Activated T-helper 1 cell treated with anti-CD3 and anti-CD28 coated beads, Interleukin-2, amount 50 U/mL, for 16 hours (primary cell): ENCODE measurements at places on chromosomes 5 and 9.

DNA sequence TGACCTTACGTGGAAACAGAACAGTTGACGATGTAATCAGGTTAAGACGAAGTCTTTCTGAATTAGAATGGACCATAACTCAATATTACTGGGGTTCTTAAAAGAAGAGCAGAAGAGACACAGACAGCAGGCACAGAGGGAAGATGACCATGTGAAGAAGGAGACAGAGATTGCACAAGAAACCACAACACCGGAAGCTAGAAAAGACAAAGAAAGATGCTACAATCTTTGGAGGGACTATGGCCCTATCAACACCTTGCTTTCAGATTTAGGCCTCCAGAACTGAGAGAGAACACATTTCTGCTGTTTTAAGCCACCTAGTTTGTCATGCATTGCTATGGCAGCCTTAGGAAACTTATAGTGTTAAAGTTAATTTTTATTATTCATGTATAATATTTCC lies 27.1 kb downstream of the CDH9 start:
- DNase-seq = no peak

- DNase-seq = no peak
Measured at GRCh38 chr9:93139365-93140182, 5.5 kb upstream of the NINJ1 start.

DNA sequence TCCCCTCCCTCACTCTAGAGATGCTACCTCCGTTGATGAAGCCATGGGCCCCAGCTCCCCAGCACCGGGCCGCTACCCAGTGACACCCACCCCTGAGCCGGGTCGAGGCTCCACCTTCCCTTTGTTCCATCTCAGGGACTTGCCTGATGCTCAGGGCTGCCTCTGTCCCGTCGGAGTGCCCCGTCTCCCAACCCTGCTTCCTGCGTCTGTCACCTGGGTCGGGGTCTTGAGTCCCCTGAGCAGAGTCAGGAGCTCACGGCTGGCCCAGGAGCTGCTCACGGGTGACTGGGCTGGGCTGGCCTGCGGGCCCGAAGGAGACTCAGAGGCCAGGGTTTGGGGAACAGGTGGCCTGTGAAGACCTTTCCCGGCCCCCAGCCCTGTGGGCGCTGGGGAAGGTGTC lies 85.3 kb downstream of the KCNT1 start:
- DNase-seq = no peak

GRCh38 chr5:138369261-138369660 lies 16.8 kb downstream of the KDM3B start:
- DNase-seq = no peak

- DNase-seq = no peak
Measured at GRCh38 chr5:175235251-175235960, 208.6 kb downstream of the DRD1 start.

- no peak for DNase-seq
Measured at GRCh38 chr9:132387133-132387532, 19.5 kb downstream of the TTF1 start.

GRCh38 chr5:115460472-115460871 lies 84.1 kb downstream of the FEM1C start:
- no peak for DNase-seq

GRCh38 chr5:11266331-11266730 lies 505.3 kb upstream of the DAP start:
- DNase-seq = no peak

DNA sequence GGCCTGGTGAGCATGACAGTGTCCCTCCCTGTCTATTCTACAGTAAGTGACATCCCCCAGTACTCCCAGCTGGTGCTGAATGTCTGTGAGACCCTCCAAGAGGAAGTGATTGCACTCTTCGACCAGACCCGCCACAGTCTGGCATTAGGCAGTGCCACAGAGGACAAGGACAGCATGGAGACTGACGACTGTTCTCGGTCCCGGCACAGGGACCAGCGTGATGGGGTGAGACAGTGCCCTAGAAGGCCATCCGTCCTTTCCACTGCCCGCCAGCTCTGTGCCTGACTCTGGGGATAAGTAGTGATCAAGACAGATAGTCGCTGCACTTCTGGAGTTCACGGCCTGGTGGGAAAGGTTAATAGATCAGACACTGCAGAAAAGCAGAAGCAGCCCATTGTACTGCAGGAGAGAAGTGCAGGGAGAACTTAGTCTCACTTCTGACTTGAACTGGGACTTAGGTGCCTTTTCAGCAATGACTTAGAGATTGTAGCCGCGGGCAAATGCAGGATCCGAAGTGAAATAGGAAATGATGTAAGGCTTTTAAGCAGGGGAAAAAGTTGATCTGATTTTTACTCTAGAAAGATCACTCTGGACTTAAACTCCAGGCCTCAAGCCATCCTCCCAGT lies 28.4 kb downstream of the SH3GLB2 start:
- no peak for DNase-seq

DNA sequence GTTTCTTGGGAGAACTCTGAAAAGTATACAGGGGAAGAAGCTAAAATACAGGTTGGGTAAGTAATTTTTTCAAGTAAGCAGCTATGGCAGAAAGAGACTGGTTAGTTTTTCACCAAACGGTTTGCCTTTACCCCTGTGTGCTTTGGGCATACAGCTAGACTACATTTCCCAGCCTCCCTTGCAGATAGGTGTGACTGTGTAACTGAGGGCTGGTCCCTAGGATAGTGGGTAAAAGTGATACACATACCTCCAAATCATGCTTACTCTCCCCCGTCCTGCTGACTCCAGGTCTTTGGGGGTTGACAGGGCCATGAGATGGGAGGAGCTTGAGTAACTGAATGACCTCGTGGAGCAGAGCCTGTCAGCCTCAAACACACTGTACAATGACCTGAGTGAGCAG lies 208.6 kb upstream of the GDNF start:
- no peak for DNase-seq

- no peak for DNase-seq
Measured at GRCh38 chr5:81014348-81014747, 54.2 kb downstream of the RASGRF2 start.

DNA sequence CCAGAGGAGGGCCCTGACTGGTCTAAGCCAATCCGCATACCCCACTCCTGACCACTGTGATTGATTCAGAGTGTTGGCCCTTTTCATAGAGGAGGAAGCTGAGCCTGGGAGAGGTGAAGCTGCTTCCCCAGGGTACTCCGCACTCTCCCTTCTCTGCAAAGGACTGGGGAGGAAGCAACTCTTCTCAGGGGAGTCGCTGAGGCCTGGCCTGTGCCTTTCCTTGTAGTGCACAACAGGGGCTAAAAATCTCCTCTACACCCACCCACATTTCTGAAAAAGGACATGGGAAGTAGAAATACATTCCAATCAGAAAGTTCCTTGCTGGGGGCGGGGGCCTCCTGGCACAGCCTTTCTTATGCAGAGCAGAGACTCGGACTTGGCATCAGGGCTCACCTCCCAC lies 22.2 kb downstream of the AK8 start:
- no peak for DNase-seq

DNA sequence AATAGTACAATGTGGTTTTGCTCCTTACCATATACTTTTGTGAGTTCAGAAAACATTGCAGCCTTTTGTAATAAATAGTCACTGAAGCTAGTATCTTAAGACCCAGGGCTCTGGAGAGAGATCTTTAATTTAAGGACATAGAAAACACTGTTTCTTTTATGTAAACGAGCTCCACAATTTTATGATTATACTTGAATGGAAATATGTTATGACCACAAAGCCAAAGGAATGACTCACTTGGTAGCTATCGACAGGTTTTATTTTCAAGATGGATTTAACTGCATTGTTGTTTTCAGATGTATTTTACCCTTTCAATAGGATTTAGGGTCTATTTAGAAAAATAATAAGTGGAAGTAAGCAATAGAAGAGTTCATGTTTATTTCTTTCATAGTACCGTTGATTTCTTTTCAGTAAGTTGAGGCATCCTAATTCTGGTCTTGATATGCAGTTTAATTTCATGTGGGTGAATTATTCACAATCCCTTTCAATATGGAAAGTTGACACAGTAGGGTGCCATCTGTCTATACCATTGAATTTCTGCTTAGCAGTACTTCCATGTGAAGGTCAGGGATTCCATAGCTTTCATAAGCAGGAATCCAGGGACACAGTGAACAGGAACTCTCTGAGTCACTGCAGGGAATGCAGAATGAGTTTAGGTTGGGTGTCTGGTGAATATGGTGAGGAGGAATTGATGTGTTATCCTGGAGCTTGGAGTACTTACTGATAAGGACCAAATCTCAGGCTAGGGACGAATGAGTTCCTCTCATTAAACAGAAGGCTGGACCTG lies 157.6 kb downstream of the CD180 start:
- no peak for DNase-seq

GRCh38 chr9:128081056-128081455 lies 13.0 kb downstream of the SLC25A25 start:
- DNase-seq = no peak

DNA sequence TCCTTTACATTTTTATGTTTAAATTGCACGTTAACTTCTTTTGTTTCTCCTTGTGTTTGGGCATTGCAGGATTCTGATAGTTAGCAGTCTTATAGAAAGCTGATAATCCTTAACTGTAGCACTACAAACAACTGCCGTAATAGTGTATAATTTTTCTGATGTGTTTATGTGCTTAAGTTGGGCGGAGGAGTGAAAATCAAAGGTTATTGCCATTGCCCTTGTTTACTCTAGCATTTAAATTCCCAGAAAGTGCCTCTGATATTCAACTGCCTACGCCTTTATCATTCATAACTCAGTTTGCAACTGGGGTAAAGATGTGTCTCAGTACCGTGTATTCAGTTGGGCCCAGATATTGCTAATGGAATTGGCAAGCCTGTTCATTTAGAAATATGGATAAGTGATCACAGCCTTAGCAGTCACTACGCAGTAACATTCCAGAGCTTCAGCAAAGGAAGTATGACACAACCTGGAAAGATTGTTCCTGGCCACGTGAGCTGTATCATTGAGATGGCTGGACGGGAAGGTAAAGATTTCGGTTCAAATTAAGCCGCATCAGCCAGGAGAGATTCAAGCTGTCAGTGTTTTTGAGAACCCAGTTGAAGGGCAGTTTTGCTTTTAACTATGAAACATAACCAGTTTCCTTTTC lies 28.1 kb upstream of the LRRTM2 start:
- no peak for DNase-seq

GRCh38 chr5:160655717-160656116 lies 196.3 kb downstream of the ATP10B start:
- DNase-seq = no peak

DNA sequence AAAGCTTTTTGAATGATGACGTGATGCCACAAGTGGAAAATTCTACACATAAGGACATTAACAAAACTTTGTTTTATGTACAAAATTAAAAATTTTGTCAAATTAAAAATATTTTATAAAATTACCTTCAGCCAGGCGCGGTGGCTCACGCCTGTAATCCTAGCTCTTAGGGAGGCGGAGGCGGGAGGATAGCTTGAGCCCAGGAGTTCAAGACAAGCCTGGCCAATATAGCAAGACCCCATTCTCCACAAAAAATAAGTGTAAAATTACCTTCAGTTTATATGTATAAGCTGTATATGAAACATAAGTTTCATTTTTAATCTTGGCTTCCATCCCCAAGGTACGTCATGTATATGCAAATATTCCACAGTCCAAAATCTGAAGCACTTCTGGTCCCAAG lies 40.9 kb downstream of the CDK7 start:
- DNase-seq = no peak

DNA sequence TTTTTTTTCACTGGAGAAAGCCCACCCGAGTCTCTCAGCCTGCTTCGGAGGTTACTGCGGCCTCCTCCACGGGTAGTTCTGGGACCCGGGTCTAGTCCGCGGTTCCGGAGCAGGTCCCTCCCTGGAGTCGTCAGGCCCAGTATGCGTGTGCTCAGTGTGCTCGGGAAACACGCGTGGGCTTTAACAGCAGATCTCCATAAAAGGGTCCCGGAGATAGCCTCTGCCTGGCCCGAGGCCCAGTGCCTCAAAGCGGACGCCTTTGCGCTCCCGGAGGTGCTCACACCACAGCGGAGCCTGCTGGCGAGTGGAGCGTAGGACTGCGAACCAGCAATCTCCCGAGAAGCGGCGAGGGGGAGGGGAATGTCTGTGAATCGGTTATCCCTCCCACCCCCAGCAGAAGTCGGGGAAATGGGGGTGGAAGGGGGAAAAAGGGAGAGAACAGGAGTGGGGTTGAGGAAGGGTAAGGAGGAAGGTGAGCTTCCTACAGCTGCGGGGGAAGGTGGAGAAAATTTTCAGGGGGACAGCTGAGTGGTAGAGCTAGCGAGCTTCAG lies 28.7 kb downstream of the CDKN2A start:
- DNase-seq = no peak

GRCh38 chr5:149767281-149767550 lies 37.1 kb downstream of the PPARGC1B start:
- no peak for DNase-seq

DNA sequence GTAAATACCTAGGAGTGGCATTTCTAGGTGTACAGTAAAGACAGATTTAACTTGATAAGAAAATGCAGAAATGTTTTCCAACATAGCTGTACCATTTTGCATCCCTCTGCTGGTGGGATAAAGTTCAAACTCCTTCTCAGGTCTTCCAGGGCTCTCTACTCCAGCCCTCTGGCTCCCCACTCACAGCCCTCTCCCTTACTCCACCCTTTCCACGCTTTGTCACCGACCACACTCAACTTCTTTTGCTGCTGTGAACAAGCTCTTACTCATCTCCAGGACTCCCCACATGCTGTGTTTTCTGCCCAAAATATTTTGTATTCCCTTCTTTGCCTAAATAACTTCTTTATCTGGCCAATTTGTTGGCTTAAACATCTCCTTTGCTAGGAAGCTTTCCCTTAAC lies 90.6 kb upstream of the OSMR start:
- no peak for DNase-seq

DNA sequence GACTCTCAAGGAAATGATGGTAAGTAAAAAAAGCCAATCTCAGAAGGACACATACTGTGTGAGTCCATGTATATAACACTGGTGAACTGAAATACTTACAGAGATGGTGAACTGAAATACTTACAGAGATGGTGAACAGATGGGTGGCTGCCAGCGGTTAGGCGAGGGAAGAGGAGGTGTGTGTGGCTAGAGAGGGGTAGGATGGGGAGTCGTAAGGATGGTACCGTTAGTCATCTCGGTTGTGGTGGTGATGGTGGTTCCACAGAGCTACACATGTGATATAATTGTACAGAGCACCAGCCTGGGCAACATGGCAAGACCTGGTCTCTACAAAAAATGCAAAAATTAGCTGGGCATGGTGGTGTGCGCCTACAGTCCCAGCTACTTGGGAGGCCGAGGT lies 113.6 kb upstream of the RAPGEF1 start:
- no peak for DNase-seq
